ENCODE measurements at places on chromosomes 1 and 21.

DNA sequence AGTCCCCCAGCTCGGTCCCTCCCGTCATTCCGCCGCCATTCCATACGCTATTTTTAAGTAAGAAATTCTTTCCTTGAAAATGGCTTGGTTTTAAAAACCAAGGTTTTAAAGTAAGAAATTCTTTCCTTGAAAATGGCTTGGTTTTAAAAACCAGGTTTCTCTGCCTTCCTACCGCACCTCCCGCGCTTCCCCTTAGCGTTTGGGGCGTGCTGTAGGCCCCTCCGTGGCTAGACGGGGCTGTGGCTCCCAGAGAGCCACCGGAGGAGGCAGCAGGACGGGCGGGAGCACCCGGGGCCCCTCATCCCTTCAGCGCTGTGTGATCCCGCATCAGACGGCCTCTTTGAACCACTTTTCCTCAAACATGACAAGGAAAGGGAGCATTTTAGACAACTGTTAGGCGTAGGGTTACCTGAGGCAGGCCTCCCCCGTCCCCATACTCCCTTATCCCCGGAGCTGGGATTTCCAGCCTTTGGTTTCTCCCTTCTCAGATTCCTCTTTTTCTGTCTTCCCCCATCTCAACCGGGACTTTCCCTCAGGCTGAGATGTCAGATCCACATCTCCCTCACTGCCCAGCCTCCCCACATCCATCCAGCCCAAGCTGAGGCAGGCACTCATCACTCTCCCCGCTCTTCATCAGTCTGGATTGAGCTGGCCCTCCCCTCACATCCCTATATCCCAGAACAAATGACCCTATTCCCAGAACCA is 541 bp upstream of the CD58 start:
- DNase-seq, result no peak

DNA sequence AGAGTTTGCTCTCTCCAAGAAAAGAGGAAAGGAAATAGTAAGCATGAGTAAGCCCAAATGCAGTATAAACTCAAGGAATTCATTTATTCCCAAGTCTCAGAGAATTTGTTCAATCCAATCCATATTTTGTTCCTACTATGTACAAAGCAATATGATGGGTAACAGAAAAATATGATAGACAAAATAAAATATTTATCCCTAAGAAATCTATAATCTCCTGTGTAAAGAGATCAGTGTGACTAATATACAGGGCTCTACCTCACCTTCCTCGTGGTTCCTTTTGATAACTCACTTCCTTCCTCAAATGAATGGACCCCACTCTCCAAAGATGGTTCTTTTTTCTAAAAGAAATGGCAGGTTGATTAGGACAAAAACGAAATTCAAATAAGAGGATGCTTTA is 7.6 kb downstream of the CLSPN start:
- DNase-seq, result peak; percentile 47

GRCh38 chr1:14842361-14842760 is 243.9 kb downstream of the KAZN start:
- no peak for DNase-seq

DNA sequence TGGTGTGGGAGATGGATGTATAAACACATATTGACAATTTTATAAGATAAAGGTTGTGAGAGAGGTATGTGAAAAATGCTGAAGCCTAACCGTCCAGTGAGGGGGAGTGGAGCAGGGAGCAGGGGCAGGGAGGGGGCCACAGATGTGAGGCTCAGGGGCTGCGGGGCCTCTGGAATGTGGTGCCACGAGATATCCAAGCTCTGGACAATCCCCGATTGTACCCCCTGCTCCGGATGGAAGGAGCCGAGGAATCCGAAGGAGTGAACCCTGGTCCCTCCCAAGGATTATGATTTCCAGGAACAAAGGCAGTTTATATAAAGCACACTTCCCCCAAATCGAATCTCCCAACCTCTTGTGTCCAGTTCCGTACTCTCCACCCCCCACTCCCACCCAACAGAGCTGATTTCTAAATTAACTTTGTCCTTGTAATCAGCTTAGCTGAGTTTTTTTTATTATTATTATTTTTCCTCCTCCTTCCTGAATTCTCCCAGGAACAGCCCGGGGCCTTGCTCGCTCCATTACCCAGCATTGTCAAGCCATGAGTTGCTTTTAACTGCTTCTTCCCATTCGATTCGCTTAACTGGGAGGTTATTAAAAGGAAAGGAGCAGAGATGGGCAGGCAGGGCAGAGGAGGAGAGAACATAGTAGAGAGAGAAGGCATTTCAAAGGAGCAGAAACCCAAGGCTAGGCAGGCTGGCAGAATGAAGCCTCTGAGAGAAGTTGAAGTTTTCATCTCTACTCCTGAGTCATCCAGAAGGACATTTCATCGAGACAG is 9.4 kb downstream of the KIRREL1 start:
- DNase-seq, result no peak

- DNase-seq, result no peak
Observed at GRCh38 chr1:223820971-223821370, 24.8 kb downstream of the TP53BP2 start.

DNA sequence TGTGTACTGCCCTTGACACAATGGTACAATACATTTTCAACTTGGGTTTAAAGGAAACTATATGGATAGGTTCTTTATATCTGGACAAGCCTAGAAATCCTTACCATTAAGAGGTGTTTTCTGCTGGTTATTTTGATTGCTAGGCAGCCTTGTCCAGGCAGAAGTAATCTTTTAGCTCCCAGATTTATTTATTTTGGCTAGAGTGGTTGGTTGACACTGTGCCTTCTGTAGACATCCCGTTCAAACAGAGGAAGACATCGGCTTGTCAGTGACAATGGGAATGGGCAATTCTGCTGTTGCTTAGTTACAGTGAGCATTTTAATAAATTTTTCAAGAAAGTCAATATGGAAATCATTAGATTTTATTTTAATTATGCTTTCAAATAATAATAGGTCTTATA is 138.8 kb downstream of the VPS13D start:
- DNase-seq, result no peak

DNA sequence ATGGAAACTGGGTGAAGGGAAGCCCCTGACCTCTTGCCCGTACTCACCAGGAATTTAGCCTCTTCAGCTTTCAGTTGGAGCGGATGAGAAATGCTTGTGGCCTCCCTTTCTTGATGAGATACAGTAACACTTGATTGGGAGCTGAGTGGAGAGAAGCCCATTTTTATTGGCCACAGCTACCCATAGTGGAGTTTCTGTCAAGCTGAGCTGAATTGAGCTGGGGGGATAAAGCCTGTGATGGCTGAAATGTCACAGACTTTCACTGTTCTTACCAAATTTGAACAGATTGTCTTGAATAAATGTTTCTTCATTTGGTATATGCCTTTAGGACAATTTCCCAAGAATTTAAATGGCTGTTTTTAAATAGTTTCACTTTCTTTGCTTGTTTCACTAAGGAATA is 125.9 kb downstream of the ZMYM4 start:
- no peak for DNase-seq

DNA sequence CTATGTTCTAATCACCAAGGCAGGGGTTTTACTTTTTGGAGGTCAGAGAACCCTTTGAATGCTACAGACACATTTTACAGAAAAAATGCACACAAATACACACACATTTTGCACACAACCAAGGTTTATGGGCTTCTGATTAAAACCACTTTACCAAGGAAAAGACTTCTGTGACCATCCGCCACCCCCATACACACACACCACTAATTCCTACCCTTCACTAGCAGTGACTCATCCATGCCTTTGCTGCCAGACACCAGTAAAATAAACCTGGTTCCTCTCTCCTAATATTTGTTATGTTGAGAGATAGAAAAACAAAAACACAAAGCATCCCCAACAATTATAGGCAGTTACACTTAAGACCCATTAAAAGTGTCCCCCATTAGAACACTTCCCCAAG is 12.9 kb downstream of the PIGM start:
- no peak for DNase-seq

GRCh38 chr1:85656256-85656655 is 52.0 kb downstream of the ZNHIT6 start:
- DNase-seq, result no peak

DNA sequence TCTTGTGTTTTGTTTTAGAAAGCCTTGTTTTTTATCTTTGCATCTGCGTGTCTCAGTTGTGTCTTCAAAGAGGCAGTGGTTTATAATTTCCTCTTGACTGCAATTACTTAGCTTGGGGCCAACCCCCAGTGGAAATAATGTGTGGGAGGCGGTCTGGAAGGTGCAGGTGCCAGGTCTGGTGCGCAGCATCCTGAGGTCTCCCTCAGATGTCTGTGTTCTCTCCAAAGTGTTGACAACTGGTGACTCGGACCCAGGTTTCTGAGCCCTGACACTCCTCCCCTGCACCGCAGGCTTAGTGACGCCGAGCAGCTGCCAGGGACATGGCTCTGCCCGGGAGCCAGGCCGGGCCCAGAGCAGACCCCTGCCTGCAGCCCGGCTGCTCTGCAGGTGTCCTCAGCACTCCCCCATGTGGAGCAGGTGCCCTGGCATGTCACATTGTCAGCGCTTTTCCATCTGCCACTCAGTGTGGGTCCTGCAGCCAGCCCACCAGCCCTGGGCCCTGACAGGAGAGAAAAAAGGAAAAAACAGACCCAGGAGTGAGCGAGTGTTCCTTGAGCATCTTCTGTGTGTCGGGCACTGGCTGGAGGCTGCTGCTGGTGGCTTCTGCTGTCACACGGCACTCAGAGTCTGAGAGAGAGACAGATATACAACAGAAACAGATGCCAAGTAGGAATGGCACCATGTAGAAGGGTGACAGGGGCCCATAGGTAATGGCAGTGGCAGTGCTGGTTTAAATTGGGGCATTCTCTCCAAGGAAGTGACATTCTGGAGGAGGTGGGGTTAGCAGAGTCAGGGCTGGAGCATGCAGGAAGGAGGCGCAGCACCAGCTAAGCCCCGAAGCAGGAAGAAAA is 24.8 kb upstream of the SELENON start:
- DNase-seq, result peak; percentile 73

GRCh38 chr1:212010004-212010403 is 25.4 kb downstream of the INTS7 start:
- no peak for DNase-seq

DNA sequence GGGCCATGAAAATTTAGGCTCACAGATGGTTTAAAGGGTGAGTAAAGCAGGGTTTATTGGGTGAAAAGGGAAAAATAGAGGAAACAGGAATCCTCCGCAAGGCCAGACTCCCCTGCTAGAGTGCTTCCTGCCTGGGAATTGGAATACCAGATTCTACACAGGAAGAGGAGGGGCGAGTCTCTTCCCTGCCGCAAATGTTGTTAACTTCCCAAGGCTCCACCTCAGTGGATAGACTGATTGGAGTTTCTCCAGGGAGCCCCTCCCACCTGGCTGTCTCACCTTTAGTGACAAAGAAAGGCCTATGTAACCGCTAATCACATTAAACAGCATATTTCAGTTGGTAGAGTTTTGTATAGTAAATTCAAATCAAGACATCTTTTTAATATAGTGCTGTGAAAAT is 1450.1 kb downstream of the KCNT2 start:
- no peak for DNase-seq

DNA sequence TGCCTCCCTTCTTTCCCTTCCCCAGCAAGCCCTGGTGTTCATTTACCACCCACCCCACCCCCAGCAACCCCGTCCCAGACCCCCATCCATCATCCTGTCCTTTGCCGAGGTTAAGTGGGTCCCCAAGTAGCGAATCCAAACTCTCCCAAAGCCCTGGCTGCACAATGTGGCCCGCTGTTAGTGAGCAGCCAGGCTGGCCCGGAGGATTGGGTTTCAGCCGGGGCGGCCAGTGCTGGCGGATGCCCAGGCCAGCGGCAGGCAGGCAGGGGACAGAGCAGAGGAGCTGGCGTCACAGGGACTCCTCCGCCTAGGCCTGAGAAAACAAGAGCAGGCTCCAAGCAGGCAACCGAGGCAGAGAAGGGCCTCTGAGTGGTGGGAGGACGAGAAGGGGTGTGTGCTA is 61.4 kb downstream of the EPHB2 start:
- no peak for DNase-seq

DNA sequence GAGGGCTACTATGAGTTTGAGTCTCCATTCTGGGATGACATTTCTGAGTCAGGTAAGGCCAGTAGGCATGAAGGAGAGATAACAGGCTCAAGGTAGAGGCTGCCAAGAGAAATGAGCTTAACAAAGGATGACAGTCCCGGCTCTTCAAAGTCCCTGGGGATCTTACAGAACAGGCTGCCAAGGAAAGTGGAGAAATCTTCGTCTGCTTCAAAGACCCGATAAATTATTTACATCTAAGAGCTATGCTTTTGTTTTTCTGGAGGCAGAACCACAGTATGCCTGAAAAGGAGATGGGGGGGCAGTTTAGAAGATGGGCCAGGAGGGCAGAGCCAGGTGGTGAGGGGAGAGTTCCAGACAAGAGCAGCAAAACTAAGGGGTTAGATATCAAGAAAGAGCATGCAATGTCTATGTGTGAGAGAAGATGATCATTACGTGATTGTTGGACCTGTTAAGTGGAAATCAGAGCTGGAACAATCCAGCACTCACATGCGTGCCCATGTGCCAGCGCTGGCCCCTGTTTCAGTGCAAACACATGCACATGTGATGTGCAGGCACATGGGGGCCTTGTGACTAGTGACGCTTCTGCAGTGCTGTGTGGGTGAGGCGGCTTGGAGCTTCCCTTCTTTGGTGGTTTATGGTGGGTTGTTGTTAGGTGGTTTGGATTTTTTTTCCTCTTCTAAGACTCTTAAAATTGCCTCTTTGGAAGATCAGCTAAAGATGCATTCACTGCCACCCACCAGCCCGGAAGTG is 25.7 kb downstream of the CAMK1G start:
- no peak for DNase-seq

DNA sequence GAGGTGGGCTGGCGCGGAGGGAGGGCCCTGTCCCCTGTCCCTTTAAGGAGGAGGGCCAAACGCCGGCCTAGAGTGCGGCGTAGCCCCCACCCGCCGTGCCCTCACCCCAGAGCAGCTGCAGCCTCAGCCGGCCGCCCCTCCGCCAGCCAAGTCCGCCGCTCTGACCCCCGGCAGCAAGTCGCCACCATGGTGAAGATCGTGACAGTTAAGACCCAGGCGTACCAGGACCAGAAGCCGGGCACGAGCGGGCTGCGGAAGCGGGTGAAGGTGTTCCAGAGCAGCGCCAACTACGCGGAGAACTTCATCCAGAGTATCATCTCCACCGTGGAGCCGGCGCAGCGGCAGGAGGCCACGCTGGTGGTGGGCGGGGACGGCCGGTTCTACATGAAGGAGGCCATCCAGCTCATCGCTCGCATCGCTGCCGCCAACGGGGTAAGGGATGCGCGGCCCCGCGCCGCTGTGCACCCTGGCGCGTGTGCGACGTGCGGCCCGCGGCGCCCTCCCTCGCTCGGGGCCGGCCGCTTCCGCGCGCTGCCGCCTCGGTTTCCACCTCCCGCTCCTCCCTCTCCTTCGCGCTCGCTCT is at the start of gene PGM1:
Gene PGM1 (plus strand): TSS at position 109 of the 583 bp plus-strand sequence. CDS start 78 bp downstream, at position 187.
- peak; percentile 77 for DNase-seq

GRCh38 chr1:29651246-29651645 is 414.9 kb downstream of the PTPRU start:
- no peak for DNase-seq

DNA sequence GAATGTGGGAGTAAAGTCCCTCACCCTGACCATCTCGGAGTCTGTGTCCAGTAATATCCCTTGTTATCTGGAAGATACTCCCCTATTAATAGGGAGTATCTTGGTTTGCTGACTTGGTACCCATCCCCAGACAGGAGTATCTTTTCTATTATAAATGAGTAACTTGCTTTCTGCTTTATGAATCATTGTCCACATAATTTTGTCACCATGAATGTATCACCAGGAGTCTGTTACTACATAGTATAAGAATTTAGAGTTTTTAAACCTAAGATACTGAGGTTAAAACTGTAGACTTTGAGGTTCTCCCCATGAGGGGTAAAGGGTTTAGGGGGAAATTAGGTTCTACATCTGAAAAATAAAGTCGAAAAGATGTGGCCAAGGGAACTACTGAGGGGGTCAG is 175.6 kb downstream of the FCRL5 start:
- no peak for DNase-seq

- no peak for DNase-seq
Observed at GRCh38 chr21:36535618-36536241, 55.8 kb upstream of the CLDN14 start.
